Stimulated activated CD4-positive, alpha-beta T cell treated with anti-CD3 and anti-CD28 coated beads, Interleukin-2, amount 100 ng/mL, for 48 hours (primary cell): ENCODE measurements at places on chromosomes 5 and 9.

DNA sequence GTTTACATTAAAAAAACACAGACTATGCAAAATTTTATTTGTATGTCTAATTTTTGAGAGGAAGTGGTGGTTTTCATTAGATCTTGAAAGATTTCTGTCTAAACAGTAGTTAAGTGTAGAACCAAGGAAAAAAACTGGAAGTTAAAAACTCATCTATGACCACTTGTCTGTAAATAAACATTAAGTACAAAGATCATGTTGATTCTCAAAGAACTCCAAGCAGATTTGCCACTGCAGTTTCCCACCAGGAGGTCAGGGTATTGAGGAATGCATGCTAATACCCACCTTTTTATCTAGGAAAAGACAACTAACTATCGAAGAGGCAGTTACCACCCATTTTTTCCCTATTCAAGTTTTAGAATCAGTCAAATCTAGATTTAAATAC, 1.9 kb downstream of the STOM start:
- no peak for DNase-seq

DNA sequence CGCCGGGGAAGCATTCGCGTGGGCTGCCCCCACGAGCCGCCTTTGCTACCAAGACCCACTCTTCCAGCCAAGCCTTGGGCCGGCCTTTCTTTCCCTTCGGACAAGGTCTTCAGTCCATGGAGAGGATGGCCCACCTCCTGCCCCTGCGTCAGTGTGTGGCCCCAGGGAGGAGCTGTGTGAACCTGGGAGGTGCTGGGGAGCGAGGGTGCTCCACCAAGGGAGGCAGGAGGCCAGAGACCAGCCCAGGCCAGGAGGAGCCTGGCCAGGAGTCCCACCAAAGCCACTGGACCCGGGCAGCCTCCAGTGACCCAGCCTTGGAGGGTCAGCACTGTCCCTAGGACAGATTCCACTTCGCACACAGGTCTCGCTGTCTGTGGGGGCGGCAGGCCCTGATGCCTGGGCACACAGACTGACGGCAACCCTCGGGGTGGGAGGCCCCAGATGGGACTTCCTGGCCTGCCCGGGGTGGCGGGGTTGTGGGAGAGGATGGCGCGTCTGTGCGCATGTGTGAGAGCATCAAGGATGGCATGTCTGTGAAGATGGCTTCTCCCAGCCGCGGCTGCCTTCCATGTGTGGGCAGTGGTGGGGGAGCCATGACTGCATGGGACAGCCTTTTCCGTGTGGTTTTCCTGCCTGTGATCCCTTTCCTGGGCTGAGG, 113.3 kb upstream of the LPCAT1 start:
- DNase-seq, result no peak

DNA sequence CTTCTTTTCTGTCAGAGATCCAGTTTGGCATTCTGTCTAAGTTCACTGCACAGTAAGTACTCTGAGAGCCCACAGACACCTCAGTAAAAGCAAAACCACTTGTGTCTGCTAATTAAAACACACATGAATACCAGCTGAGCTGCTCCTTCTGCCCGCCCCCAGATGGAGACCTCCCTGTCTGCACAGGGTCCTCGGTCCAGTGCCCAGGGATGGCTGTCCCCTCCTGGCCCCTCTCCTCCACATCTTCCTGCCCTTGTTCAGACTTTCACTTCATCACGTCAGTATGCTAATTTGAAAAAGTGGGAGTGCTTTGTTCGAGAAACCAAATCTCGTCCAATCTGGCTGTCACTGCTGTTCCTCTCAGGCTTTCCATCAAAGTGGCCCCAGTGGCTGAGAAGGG, 43.5 kb downstream of the LIX1 start:
- no peak for DNase-seq

DNA sequence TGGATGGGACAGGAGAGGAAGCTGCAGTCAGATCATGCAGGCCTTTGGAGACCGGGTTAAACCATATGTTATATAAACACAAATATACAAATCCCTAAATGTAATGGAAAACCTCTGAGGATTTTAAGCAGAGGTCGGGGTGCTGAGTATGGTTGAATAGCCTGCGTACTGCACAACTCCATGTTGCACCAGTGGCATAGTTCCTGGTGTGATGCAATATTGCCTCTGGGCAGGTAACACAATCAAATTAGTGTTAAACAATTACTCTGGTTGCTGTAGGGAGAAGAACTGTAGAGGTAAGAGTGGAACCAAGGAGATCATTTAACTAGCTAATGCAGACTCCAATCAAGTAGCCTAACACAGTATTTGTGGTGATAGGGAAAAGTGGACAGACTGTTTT, 21.3 kb upstream of the RNF145 start:
- DNase-seq, result no peak

DNA sequence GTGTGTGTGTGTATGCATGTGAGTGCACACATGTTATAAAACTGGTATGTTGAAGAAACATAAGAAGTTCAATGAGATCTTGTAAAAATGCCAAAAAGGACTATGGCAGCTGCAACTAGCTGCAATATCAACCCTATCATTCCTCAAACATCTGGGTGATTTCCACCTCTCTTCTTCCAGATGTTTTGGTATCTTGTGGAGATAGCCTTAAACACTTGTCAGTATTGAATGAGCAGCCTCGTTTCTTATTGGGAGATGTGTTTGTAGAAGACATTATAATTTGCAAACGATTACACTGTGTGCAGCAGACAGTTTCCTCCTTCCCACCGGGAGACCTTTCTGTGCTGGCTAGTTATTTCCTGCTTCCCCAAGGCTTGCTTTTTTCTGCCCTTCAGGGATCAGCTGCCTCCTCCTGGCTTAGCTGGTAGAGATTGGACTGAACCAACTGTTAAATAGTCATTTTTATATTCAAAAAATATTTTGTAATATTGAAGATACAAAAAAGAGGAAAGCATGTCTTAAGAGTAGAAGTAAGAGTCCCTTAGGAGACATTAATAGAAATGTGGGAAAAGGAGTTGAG, 168.4 kb upstream of the MPDZ start:
- no peak for DNase-seq

DNA sequence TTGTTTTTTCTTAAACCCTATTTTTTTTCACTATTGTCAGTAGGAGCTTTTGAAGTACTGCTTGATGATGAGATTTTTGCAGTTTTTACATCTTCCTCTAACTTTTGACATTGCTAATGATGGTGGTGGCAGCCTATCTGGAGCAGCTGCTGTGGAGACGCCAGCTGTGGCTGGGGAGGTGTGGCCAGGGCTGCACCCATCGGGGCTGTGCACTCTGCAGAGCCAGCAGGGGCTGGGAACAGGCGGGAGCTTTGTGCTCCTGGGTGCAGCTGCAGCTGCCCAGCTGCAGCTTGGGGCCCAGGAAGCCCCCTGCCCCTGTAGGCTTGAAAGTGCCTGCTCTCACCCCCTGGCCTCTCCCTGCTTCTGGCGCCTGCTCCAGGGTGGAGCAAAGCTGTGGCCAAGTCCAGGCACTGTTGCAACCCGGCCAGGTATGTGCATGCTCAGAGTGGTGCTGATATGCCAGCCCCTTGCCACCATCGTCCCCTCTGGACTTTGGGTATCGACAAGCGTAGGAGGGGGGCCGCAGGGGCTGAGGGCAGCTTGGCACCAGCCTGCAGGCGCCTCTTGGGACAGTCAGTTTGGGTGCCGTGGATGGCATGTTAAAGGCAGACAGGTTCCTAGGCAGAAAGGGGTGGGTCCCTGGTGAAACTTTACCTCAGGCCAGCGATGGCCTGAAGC, 39.2 kb downstream of the FER start:
- no peak for DNase-seq

DNA sequence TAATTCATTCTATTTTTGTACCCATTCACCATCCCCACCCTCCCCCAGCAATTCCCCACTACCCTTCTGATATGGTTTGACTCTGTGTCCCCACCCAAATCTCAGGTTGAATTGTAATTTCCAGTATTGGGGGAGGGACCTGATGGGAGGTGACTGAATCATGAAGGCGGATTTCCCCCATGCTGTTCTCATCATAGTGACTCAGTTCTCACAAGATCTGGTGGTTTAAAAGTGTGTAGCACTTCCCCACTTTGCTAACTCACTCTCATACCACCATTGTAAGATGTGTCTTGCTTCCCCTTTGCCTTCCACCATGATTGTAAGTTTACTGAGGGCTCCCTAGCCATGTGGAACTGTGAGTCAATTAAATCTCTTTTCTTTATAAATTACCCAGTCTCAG, 25.9 kb upstream of the TESK1 start:
- no peak for DNase-seq

- DNase-seq, result no peak
These were observed 756 bp downstream of the VAV2 start for GRCh38 chr9:133991214-133991921.

- DNase-seq, result no peak
These were observed 5.1 kb upstream of the HSPA5 start for GRCh38 chr9:125246261-125246667.

DNA sequence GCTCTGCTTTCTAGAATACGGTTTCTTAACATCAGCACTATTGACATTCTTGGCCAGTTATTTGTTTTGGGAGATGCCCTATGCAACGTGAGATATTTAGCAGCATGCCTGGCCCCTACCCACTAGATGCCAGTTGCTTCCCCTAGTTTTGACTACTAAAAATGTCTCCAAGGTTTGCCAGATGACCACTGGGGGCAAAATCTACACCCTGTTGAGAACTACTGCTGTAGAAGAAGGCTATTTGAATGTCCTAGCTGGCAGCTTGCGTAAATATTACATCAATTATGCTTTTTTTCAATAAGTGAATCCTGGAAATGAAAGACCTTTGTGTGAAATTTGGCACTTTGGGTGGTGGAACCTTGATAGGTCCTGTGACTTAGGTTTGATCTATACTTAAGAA, 5.0 kb downstream of the NCBP1 start:
- no peak for DNase-seq

GRCh38 chr9:103904242-103904641, 189.9 kb upstream of the SMC2 start:
- DNase-seq, result no peak

DNA sequence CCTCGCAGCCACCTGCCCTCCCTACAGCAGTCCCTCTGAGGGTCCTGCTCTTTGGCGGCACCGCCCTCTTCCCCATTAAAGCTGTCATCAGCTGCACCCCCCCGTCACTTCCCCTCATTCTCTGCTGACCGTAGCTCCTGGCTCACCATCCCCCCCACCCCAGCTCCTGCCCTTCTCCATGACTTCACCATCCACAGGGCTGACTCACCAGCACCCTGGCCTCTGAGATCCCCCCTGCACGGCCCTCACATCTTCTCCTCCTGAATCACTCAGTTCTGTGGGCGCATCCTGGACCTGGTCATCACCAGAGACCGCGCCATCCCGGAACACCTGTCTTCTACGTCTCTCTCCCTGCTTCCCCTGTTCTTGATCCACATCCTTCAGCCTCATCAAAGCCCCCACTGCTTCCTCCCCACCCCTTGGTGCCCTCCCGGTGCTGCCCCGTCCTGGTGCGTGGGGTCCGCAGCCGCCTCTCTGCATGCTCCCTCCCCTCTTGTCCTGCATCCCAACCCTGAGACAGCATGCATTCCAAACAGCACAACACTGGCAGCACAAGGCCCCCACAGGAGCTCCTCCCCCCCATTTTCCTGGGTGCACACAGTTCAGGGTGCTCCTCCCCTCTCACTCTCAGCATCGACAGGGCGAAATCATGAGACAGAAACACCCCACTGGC, 12.9 kb downstream of the FLT4 start:
- DNase-seq, result no peak

DNA sequence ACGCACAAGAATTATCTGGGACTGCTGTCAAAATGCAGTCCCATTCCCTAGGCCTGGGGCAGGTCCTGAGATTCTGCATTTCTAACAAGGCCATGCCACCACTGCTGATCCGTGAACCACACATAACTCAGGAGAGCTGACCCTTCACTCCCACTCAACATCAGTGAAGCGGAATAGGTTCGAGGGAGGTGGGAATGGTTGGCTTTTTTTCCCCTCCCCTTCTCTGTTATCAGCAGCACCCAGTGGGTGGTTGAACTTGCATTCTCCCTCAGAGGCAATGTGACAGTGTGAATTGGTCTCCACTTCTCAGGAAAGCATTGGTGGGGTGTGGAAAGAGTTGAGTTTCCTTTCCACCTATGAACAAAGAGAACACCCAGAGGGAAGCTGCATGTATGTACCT, 344.3 kb downstream of the GADD45G start:
- no peak for DNase-seq

- no peak for DNase-seq
These were observed 116.2 kb upstream of the CNTLN start for GRCh38 chr9:17018540-17019196.

DNA sequence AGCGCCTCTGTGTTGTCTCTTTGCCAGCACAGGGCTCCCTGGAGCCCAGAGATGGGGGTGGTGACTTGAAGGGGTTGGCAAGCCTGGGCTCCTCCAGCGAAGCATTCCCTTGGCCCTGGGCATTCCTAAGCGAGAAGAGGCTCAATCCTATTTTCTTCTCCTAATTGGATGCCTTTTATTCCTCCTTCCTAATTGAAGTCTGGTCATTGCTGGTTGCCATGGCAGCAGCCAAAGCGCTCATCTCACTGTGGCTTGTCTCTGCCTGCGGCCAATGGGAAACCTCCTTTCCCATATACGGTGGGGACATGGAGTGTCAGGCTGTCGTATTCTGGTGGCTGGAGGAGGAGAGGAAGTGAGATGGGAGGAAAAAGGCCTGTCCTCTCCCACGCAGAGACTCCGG, 52.3 kb upstream of the RARS1 start:
- no peak for DNase-seq

DNA sequence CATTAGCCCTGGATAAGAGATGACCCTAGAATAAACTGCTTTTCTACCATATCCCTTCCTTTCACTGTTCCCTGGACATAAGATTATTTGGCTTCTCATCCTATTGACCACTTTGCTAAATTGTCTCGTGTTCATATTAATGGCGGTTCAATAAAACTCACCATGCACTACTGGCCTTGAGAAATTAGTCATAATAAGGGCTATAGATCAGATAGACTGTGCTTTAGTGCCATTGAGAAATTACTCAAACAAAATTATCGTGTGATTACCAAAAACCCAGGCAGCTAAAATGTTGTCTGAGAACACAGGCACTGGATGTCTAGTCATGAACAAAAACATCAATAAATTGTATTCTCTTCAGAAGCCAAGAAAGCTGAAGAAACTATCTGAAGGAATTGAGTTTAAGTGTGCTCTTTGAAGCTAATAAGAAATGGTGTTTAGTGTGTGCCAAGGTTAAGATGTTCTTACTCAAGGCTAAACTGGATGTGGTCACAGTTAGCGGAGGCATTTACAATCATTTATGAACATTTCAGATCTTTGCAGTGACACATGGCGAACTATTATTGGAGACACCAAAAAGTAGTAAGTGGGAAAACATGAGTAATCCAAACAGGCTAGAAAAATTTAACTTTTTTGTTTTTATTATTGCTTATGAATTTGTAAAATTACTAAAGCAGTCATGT, 460.4 kb upstream of the RORB start:
- DNase-seq, result no peak

DNA sequence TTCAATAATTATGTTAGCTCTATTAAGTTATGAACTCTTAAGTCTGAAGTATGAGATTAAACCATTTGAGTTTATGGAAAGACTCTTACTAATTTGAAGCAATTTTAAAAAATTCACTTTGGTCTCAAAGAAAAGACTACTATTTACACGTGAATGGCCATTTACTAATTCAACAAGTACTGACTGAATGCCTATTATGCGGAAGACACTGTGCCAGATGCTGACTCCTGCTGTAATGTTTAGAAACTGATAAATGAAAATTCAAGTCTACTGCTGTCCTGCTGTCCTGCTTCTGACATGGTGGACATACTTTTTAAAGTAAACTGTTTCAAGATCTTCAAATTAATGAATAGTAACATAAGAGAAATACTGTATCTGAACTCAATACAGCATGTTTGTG, 116.2 kb downstream of the MPDZ start:
- DNase-seq, result no peak

- no peak for DNase-seq
These were observed 351.9 kb downstream of the PRELID2 start for GRCh38 chr5:145483212-145483611.

GRCh38 chr9:137237759-137238726, 3.0 kb upstream of the TUBB4B start:
- no peak for DNase-seq
